Effector memory CD4-positive, alpha-beta T cell (primary cell): ENCODE measurements at places on chromosomes 16 and 17.

DNA sequence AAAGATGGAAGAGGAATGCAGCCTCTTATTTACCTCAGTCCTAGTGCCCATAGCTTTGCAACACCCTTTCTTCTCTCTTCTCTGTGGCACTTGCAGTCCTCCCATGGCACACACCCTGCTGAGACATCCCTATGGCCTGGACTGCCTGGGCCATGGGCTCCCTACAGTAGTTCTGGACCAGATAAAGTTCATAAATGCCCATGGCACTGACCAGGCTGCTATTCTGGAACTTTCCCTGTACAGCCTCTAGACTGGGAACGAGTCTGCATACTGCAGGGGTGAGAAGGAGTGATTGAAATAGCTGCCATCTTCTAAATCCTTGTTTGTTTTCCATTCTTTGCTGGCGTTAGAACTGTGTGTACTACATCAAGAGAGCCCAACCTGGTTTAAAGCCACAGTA is 24.5 kb upstream of the ADAM11 start:
- H3K27ac ChIP-seq, result no peak overlapping the region
- no peaks in the 10 kb centered on the region for H3K4me1 ChIP-seq
- H3K36me3 ChIP-seq, result peaks cover 5% of the 10 kb centered on the region

DNA sequence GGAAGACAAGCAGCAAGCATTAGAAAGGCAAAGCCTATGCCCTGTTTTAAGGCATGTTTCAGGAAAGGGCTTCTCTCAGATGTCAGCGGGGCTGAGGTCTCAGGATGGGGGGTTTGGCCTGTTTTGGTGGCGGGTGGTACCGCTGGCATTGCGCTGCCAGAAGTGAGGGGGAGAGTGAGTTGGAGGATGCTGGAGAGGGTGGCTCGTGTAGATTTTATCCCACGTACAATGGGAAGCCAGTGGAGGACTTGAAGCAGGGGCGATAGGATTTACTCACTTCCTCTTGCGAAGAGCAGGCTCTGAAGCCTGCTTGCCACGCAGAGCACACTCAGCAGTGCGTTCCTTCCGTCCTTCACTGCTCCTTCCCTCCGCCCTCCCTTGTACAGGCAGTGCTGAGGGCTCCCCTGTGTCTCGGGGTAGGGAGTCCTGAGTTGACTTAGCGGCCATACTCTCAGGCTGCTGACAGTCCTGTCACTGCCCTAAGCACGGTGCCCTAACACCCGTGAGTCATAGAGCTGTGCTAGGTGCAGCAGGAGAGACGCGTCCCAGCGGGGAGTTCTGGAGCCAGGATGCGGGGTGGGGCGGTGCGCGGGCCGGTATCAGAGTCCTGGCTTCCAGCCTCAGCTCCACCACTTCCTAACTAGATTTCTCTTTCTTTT is 113.1 kb downstream of the SNX29 start:
- no peaks in the 10 kb centered on the region for H3K27me3 ChIP-seq
- peak overlapping the region; percentile 16 for H3K4me3 ChIP-seq
- no peaks in the 10 kb centered on the region for H3K4me1 ChIP-seq
- H3K27ac ChIP-seq, result peak overlapping the region; percentile 10

- H3K27ac ChIP-seq, result no peak overlapping the region
- H3K36me3 ChIP-seq, result no peaks in the 10 kb centered on the region
- no peaks in the 10 kb centered on the region for H3K4me1 ChIP-seq
- H3K4me3 ChIP-seq, result no peak overlapping the region
Observed at GRCh38 chr16:85371948-85372347, 241.2 kb upstream of the GSE1 start.

DNA sequence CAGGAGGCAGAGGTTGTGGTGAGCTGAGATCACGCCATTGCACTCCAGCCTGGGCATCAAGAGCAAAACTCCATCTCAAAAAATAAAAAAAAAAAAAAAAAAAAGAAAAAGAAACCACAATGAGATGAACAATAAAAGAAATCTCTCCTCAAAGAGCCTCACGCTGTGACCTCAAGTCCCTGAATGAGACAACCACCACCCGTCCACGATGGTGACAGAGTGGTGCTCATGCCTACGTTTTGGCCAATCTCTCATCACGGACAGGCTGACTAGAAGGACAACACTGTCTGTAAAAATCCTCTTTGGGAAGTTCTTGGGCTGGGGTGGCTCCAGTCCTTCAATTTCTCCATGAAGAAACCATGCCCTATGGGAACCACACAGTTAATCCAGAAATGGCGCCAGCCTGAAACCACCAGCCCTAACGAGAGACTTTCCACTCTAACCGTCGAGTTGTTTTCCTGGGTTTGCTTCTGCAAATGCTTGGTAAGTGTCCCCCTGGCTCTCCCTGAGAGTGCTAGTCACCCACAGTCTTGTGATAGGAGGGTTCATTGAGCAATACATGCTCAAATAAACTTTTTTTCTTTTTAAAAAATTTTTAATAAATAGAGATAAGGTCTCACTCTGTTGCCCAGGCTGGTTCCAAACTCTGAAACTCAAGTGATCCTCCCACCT is 15.0 kb upstream of the PRSS27 start:
- no peak for DNase-seq
- H3K4me1 ChIP-seq, result no peaks in the 10 kb centered on the region
- H3K27ac ChIP-seq, result no peak overlapping the region
- H3K36me3 ChIP-seq, result no peaks in the 10 kb centered on the region

DNA sequence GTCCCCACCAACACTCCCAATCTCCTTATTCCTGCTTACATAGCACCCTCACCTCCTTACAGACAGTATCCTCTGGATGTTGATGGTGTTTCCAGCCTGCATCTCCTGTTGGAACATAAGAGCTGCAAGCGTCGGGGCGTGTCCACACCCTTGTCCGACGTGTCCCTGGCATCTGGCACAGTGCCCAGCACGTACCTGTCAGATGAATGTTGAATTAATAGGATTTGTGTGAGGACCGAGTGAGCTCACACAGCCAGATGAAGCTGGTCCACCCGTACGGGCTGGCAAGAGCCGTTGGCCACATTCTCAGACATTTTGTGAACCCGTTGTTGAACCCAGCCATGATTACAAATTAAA is 12.2 kb upstream of the CBX4 start:
- H3K36me3 ChIP-seq, result no peaks in the 10 kb centered on the region
- H3K27me3 ChIP-seq, result no peaks in the 10 kb centered on the region
- no peak overlapping the region for H3K4me3 ChIP-seq
- DNase-seq, result no peak
- no peak overlapping the region for H3K27ac ChIP-seq
- no peaks in the 10 kb centered on the region for H3K4me1 ChIP-seq

- DNase-seq, result no peak
- H3K27ac ChIP-seq, result no peak overlapping the region
- H3K4me1 ChIP-seq, result peaks cover 18% of the 10 kb centered on the region
Observed at GRCh38 chr17:82047914-82048570, 3.6 kb downstream of the RFNG start.
